Activated B cell treated with CpG ODN at 0.5 μM for 24 hours (primary cell): ENCODE measurements at places on chromosomes 11 and 22. TPM values are rescaled to one million over a fixed set of nuclear protein-coding genes. Genes with fewer than 3 reads are reported as not detected.

Gene C11orf91
- total RNA-seq: 0.49 TPM in 1 of 2 replicates, not detected in the other

Gene SIDT2
- 96.7 and 115 TPM in 2 replicates for total RNA-seq

Gene ARFGAP2
- 145 and 176 TPM in 2 replicates for total RNA-seq

Gene GPR83
- total RNA-seq: 0.16 and 0.17 TPM in 2 replicates

Gene LARGE1
- 22.2 and 22.3 TPM in 2 replicates for total RNA-seq

Gene DEAF1
- 36.1 and 39.8 TPM in 2 replicates for total RNA-seq

Gene PRR33
- total RNA-seq: 0.16 TPM in 1 of 2 replicates, not detected in the other

Gene SIK3
- total RNA-seq: 75.0 and 88.4 TPM in 2 replicates

Gene FGF19
- total RNA-seq: not detected in 2 replicates

Gene PLAAT4
- 3.9 and 4.7 TPM in 2 replicates for total RNA-seq

Gene TREH
- total RNA-seq: not detected in 2 replicates

Gene ACR
- total RNA-seq: not detected in 2 replicates

Gene PHLDA2
- total RNA-seq: 0.42 and 0.54 TPM in 2 replicates

Gene OR51B2
- not detected in 2 replicates for total RNA-seq

GRCh38 chr22:28111501-28112189 lies 192.6 kb upstream of the PITPNB start:
- DNase-seq: no peak

- DNase-seq: no peak
Measured at GRCh38 chr11:85946221-85946620, 91.0 kb downstream of the CCDC83 start.

DNA sequence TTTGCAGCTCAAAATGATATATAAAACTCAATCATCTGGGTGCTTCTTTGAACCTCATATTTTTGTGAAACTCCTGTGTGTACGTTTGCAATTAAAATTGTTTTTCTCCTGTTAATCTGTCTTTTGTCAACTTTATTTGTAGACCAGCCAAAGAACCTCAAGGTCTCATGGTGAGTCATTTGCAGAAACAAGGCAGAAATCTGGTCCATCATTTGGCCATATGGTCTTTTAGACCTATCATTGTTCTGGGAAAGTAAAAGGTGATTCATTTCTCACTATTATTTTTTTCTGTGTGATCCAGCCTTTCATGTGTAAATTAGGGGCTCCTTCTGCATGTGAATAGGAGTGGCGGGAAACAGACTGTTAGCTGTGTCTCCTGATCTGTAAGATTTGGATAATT lies 399.1 kb upstream of the DDI1 start:
- no peak for DNase-seq

GRCh38 chr11:27354359-27354965 lies 8.6 kb downstream of the CCDC34 start:
- DNase-seq: no peak

- DNase-seq: no peak
Measured at GRCh38 chr22:29795663-29796062, 28.5 kb downstream of the UQCR10 start.

DNA sequence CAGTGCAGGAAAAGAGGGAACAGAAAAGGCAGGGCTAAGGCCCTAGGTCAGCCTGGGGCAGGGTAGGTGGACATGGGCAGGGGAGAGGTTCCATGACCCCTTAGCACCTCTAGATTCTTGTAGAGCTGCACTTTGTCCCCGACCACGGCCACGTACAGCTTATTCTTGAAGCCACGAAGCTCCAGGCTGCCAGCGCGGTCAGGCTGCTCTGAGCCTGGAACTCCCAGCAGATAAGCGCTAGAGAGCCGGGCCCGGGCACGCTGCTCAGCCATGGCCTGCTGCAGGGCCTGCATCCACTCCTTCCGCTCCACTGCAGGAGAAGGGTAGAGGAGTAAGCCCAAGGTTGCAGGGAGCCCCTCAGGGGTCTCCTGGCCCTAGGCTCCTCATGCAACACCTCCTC lies 36.1 kb upstream of the PDE2A start:
- DNase-seq: no peak

- DNase-seq: no peak
Measured at GRCh38 chr11:122898799-122899198, 16.2 kb downstream of the JHY start.

- DNase-seq: no peak
Measured at GRCh38 chr11:118186346-118187107, 10.1 kb upstream of the SCN2B start.

DNA sequence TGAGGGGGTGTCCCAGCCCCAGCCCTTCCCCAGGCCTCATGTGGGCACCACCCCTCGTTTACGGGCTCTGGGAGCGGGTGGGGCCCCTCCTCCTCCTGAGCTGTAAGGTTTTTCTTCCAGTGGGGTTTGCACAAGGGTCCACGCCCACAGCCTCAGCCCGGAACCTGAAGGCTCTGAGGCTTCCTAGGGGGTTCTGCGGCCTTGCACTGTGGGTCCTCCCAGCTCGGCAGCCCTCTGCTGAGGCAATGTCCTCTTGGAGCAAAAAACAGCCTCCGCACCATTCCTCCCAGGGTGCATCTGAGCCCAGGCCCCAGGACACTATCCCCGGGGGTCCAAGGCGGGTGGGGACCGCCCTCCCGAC lies 14.1 kb downstream of the H19 start:
- DNase-seq: no peak

GRCh38 chr11:34916843-34917770 lies 689 bp downstream of the PDHX start:
- DNase-seq: no peak

DNA sequence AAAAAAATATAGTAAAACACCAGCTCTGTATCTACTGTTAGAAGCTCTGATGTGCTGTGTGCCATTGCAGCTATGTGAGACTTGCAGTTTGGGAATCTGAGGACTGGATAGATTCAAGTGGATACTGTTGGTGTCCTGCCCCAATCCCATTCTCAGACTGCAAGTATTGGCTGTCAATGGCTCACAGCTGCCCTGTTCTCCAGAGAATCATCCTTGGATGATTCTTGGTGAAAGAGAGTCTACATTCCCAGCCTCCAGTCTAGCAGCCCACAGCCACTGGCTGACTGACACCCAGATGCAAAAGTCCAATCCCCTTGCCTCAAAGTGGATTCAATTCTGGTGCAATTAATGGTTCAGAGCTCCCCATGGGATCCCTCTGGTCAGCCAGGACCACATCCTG lies 206.1 kb upstream of the MTNR1B start:
- DNase-seq: no peak

- no peak for DNase-seq
Measured at GRCh38 chr11:86261328-86261727, 16.8 kb downstream of the EED start.
